ENCODE measurements at places on chromosomes 6 and 20.

DNA sequence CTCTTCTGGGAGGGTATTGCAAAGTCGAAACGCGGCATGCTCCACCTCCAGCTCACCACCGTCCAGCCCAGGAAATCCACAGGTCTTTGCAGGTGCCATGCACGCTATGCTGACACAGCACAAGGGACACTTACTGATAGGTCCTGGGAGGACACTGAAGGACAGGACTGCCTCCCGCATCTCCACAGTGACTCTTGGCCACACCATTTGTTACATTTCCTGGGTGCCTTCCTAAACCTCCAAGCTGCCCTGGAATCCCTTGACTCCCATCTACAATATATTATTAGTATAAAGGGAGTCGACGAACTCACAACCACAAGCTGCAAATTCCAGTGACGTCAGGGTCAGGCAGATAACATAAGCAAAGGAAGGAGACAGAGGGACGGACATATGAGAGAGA lies 106.9 kb downstream of the JPH2 start:
- no peak for DNase-seq

- DNase-seq: no peak
These were observed 1.4 kb downstream of the DEFB124 start for GRCh38 chr20:31473331-31474096.

GRCh38 chr6:31861919-31862343 lies 690 bp downstream of the NEU1 start:
- no peak for DNase-seq

DNA sequence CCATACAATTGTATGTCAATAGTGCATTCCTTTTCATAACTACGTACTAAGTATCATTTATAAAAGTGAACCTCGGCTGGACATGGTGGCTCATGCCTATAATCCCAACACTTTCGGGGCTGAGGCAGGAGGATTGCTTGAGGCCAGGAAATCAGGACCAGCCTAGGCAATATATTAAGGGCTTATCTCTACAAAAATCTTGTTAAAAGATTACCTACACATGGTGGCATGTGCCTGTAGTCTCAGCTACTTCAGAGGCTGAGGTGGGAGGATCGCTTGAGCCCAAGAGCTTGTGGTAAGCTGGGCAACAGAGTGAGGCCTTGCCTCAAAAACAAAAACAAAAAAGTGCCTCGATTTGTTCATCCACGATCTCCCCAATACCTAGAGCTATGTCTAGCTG lies 449.7 kb upstream of the SULF2 start:
- DNase-seq: no peak

DNA sequence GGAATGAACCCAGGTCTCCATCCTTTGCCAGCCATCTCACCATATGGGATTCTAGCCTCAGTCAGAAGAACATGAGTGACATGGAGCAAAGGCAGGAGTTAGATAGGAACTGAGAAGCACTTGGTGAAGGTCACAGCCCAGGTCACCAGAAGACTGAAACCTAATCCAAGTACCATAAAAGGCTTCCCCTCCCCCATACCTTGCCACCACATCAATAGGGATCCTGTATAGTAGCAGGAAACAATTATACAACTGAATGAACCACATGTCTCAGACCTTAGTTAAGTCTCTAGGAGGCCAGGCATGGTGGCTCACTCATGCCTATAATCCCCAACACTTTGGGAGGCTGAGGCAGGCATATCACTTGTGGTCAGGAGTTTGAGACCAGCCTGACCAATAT lies 49.6 kb downstream of the KIZ start:
- no peak for DNase-seq

DNA sequence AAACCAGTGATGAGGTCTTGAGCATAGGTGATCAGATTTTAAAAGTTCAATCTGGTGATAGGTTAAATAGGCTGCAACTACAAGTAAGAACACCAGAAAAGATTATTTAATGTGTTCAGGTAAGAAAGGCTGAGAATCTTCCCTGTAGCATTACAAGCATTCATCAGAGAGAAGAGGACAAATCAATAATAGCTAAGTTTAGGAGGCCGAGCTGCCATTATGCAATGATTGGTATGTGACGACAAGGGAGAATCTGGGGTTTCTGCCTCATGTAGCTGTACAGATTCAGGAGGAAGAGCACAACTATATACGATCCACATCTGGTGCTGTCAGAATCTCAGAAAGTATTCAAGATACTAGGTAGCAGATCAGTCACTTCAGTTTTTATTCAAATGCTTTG lies 21.9 kb downstream of the MLIP start:
- no peak for DNase-seq

- DNase-seq: no peak
These were observed 53.5 kb upstream of the NELFCD start for GRCh38 chr20:58927490-58928061.

- no peak for DNase-seq
These were observed 129.1 kb upstream of the THBS2 start for GRCh38 chr6:169382735-169383134.

- no peak for DNase-seq
These were observed 3.9 kb downstream of the SDC4 start for GRCh38 chr20:45344168-45344860.

GRCh38 chr6:15522856-15523529 lies 139.8 kb downstream of the DTNBP1 start:
- DNase-seq: no peak

GRCh38 chr6:42148058-42148457 lies 5.6 kb upstream of the C6orf132 start:
- DNase-seq: no peak

DNA sequence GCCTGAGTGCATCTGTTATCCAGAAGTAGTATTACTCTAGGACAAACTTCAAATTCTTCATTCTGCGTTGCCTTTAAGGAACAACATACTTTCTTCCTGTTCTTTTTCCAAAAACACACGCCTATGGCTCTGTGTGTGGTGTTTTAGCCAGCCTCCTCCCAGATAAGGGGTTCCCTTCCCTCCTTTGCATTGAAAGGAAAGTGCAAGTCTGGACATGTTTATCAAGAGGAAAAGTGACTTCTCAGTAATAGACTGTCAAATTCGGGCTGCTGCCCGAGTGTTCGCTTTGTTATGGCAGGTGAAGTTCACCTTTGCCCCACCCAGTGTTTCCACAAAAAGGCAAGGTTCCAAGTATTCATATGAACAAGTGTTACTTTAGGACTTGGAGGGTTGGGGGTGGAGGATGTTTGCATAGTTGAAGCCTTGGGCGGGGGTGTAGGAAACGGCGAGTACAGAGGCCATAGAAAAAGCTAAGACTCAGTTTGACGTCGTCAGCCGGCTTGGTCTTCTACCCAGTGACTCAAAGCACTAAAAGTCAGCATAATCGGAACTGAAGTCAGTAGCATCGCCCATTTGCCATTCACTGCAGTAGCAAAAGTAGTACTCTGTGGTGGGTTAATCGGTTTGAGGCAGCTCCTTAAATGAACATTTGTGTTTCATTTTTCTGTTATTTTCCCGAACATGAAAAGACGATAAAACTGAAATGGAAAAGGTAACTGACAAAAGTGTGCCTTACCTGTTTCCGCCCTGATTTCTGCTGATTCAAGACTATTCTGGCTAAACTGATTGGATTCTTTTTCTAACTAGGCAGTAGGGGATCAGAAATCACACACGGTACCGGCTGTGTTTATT lies 12.5 kb downstream of the PRDM1 start:
- no peak for DNase-seq

DNA sequence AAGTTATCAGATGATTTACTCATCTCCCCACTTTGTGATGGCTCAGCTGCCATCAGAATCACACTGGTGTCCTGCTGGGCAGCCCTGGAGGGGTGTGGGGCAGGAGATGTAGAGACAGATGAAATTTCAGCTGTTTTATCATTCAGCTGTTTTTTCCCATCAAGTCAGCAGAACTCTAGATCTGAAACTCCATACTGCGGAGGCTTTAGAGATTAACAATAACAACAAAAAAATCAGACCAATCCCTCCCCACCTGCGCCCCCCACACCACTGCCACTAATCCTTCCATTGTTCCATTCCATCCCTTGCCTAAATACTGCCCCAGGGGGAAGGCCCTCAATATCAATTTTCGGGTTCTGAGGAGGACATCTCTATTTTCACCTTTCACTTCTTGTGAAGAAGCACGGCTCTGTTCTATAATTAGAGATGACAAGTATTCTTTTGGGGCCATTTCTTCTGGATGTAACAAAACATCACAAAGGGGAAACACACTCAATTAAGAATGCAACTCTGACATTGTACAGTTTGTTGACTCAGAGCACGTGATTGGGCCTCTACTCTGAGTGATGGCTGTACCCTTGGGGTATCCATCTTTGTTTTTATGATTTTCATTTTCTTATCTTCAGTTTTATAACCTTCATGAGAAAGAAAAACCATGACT lies 396.3 kb downstream of the ZFAND3 start:
- no peak for DNase-seq

- DNase-seq: no peak
These were observed 25.7 kb downstream of the HIVEP1 start for GRCh38 chr6:12037798-12038197.

Measured in left ventricle myocardium inferior (tissue), 1 donor.